HCT116 (cell line): ENCODE measurements at places on chromosomes 11 and 22. TPM values are rescaled to one million over a fixed set of nuclear protein-coding genes. Genes with fewer than 3 reads are reported as not detected.

The MUC5AC gene
- under 0.01 TPM for total RNA-seq

The GGTLC2 gene
- total RNA-seq, result not detected

The BACE1-AS gene
- total RNA-seq, result 10.2 TPM

The KDM4E gene
- not detected for total RNA-seq

The SCYL1 gene
- total RNA-seq, result 104 TPM

The OR51E2 gene
- total RNA-seq, result not detected

DNA sequence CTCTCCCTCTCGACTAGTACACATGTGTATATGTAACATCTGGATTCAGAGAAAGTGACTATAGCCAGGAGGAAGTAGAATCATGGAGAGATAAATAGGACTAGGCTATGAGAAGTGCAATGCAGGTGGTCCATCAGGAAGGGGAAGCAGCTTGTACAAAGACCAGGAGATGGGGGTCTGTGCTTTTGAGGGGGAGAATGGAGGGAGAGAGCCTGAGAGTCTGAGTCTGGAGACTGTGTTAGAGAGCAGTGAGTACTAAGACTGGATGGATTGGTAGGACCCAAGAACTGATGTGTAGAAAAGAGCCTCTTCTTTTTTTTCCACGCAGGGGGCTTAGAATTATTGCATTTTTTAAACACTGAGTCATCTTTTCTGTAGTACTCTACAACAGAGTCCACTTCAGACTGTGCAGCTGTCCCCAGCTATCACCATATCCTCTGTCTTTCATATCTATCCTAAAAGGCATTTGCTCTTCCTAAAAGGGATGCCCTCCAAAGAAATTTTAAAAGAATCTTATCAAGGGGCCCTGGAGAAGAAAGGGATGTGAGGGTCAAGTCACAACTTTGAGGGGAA is 80.4 kb downstream of the BDNF start:
- DNase-seq, result no peak

DNA sequence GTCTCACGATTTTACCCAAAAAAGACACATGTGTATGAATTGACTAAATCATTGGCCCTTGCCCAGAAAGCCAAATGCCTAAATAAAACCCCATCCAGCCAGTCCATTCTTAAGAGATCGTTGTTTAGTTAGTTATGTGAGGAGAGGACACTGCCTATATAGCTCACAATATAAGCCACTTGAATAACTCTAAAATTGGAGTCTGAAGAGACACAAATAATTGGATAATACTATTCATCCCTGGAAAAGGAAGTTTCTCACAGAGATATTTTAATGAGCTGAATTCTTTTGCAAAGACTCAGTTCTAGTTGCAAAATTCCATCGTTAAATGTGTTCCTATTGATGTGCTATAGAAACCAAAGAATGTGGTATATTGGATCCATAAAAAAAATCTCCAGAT is 176.7 kb downstream of the SOX6 start:
- no peak for DNase-seq

DNA sequence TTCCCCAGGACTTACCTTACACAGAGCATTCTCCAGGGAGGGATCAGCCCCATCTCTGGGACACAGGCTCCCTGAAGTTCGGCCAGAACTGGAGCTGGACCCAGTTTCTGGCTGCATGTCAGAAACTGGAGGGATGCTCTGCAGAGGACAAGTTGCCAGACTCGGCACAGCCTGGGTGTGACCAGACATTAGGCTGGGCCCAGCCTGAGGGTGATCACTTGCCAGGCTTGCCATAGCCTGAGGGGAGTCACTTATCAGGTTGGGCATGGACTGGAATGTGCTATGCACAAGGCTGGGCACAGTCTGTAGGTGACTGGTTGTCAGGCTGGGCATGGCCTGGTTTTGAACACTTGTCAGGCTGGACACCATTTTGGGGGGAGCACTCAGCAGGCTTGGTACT is 30.7 kb upstream of the STK33 start:
- no peak for DNase-seq

- DNase-seq, result no peak
Measured at GRCh38 chr11:131544591-131544990, 174.2 kb downstream of the NTM start.

DNA sequence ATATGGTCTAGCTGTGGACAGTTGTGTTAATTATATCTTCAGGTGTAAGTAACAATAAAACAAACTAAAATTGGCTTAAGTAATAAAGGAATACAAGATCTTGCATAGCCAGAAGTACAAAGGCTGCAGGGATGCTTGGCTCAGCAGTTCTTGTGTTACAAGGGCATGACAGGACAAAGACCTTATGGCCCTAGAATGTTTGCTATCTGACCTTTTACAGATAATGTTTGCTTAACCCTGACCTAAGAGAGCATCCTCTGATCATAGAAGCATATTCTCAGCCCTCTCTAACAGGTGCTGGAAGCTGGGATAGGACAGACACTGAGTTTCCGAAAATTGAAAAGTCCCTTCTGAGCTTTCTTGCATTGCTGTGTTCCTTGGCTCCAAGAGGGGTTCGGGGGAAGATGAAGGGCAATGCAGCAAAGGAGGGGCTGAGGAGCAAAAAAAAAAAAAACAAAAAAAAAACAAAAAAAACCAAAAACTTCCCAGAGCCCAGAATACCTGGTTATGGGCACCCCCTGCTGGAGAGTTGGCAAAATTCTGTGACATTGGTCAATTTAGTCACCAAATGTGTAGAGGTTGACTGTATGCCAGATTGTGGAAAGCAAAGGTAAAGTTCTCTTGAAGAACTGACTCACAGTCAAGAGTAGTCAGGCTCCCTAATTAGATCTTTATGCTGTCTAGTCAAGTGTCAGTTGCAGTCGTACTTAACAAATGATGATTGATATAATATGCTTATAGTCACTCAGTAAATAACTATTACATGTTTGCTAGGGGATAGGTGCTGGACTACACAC is 10.4 kb upstream of the HIKESHI start:
- DNase-seq, result peak; percentile 39

DNA sequence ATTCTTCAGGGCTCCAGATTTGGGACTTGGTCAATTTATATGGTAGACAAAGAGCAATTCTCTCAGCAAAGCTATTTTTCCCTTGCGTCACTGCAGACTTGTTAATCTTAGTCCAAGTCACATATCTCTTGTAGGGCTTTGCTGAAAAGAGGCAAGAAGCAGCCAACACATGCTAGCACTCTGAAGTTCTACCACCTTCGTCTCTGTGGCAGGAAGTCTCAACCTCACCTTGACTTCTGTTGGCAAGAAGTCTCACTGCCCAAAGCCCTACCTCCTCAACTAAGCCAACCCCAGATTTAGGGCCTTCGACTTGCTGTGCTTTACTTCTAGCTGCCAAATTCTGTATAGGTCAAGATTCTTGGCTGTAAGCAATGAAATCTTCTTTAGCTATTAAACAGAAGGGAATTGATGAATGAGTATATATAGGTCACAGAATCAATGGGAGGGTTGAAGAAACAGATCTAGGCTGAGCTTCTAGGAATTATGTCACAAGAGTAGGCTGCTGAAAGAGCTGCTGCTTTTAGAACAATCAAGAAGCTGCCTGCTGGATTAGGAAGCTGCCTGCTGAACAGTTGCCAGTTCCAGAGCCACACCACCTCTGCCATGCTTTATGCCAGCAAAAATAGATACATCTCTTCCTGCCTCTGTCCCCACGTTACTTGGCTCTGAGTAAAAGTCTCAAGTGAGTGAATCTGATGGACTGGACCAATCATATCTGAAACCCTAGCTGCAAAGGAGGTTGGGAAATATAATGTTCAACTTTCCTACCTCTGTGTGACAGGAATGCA is 17.6 kb upstream of the NCR3LG1 start:
- DNase-seq, result no peak

- DNase-seq, result peak; percentile 77
Measured at GRCh38 chr11:69962152-69962551, 116.0 kb upstream of the ANO1 start.

GRCh38 chr11:19779740-19780139 is 67.1 kb downstream of the NAV2 start:
- DNase-seq, result no peak

- DNase-seq, result no peak
Measured at GRCh38 chr11:61752117-61752924, at the start of gene MYRF. MYRF (plus strand) TSS chr11:61752636; CDS start chr11:61752745, 109 bp downstream.

DNA sequence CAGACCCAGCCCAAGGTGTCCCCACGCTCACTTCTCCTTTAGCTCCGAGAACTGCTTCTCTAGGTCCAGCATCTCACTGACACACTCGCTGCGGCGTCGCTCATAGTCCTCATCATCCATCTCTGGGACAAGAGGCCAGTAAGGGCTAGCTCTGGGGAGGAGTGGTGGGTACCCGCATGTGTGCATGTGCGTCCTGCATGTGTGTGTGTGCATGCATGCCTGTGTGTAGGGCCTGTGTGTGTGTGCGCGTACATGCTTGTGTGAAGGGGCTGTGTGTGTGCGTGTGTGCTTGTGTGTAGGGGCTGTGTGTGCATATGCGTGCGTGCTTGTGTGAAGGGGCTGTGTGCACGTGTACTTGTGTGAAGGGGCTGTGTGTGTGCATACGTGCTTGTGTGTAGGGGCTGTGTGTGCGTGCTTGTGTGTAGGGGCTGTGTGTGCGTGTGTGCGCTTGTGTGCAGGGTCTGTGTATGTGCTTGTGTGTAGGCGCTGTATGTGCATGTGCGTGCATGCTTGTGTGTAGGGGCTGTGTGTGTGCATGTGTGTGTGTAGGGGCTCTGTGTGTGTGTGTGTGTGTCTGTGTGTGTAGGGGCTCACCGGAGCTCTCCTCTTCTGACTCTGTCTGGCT is 3.3 kb downstream of the BRMS1 start:
- DNase-seq, result no peak

DNA sequence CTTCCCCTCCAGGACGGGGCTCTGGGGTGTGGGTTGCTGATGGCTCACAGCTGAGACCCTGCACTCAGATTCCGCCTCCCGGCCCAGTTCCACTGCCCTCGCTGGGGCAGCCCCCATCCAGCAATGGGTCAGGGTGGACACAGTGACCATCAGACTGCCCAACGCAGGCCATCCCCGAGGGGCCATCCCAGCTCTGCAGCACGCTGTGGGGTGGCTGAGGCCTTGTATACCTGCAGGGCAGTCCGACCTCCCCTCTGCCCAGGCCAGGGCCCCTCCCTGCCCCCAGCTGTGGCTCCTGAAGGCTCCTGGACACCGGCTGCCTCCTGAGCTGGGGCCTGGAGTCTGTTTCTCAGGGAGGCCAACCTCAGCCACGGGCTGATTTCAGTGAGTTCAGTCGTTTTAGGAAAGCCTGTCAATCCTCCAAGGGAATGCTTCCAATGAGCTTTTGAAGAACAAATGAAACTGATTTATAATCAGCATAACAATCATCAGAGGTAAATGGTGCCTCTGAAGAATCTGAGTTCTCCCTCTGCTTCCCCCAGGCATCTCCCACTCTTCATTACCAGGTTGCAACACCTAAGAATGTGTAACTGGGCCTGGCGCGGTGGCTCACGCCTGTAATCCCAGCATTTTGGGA is 95.1 kb downstream of the CELSR1 start:
- DNase-seq, result no peak

GRCh38 chr11:62402226-62402959 is 16.4 kb upstream of the SCGB1A1 start:
- no peak for DNase-seq

- DNase-seq, result no peak
Measured at GRCh38 chr11:61639816-61640443, 40.3 kb upstream of the DAGLA start.

DNA sequence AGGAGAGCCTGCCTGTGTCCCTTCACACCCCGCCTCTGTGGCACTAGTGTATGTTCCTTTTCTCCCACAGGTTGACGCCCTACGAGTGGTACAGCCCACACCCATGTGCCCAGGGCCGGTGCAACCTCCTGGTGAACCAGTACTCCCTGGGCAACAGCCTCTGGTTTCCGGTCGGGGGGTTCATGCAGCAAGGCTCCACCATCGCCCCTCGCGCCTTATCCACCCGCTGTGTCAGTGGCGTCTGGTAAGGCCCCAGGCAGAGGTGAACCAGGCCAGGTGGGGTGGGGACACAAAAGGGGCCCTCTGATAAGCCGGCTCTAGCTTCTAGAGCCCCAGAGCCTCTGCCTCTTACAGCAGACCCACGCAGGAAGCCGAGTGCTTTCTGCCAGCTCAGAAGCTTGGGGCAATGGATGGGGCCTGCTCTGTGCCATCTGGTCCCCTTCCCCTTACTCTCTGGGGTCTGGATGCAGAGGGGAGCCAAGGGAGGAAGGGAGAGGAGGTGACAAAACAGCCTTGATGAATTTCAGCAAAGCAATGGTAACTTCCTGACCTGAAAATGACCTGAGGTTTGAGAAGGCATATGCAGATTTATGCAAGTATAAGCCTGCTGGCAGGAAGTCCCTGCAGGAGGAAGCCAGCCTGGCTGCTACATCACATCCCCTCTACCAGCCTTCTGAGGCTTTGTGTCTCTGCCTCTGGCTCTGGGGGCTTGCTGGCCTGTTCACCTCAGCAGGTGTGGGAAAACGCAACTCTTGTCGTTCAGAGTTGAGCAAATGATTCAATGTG is 67.0 kb upstream of the TBCEL start:
- DNase-seq, result no peak

DNA sequence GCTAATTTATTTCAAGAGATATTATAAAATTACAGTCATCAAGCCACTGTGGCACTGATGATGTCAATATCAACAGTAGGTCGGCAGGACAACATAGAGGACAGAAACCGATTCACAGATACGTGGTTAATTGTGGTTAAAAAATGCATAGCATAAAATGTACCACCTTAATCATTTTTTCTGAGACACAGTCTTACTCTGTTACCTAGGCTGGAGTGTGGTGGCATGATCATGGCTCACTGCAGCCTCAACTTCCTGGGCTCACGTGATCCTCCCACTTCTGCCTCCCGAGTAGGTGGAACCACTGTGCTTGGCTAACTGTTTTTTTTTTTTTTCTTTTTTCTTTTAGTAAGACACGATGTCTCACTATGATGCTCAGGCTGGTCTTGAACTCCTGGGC is 21.0 kb upstream of the TOLLIP start:
- DNase-seq, result no peak

GRCh38 chr11:75499423-75500190 is 26.1 kb downstream of the GDPD5 start:
- no peak for DNase-seq

DNA sequence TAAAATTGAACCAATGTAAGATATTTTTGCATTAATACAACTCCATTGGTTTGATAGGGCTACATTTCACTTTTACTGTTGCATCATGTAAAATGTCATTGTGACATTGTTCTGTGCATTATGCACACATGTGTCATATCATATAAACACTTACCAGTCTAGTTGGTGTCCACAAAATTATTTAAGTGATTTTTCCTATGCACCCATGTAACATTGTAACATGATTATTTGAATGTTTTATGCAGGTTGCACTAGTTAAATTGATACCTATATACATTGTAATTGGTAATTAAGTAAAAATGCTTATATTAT is 9.6 kb upstream of the BIRC3 start:
- no peak for DNase-seq

GRCh38 chr11:18313965-18314763 is 7.8 kb downstream of the HPS5 start:
- DNase-seq, result no peak

- DNase-seq, result no peak
Measured at GRCh38 chr11:86208572-86208971, 36.0 kb upstream of the EED start.

GRCh38 chr11:17392872-17393271 is 4.4 kb upstream of the KCNJ11 start:
- DNase-seq, result no peak

GRCh38 chr11:44112091-44112821 is 16.8 kb downstream of the EXT2 start:
- DNase-seq, result no peak

GRCh38 chr11:68770781-68771180 is 19.5 kb upstream of the TESMIN start:
- no peak for DNase-seq
